ENCODE measurements at places on chromosomes 6 and 20.

GRCh38 chr20:55103188-55103587, 627.8 kb downstream of the DOK5 start:
- DNase-seq: no peak

- DNase-seq: no peak
These were observed 373.3 kb downstream of the CDKAL1 start for GRCh38 chr6:20907486-20908071.

- no peak for DNase-seq
These were observed 109.2 kb downstream of the FOXF2 start for GRCh38 chr6:1498491-1499113.

DNA sequence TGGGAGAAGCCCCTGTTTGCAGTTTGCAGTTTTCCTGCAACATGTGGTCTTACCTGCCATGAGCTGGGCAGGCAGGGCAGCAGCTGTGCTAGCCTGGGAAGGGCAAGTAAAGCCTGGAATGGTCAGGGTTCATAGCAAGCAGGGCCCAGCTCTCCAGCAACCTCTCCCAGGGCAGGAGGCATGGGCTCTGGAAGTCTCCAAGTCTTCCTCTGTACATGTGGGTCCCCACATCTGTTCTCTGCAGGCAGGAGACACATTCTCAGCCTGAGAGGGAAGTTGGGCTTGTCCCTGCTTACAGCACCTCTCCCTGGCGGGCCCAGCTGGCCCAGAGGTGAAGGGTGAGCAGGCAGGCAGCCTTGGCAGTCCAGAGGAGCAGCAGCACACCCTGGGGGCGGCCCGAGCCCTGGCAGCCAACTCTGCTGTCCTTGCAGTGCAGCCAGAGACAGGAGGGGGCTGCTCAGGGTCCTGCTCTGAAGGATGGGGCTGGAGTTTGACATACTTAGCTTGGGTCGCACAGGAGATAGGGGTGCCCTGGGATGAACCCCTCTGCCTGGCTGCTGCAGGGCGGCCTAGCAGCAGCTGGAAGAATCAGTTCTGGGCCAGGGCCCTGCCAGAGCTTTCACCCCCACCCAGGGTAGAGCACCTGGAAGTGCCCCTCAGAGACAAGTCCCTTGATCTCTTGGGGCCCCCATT, 176.0 kb downstream of the MRPL14 start:
- DNase-seq: no peak

DNA sequence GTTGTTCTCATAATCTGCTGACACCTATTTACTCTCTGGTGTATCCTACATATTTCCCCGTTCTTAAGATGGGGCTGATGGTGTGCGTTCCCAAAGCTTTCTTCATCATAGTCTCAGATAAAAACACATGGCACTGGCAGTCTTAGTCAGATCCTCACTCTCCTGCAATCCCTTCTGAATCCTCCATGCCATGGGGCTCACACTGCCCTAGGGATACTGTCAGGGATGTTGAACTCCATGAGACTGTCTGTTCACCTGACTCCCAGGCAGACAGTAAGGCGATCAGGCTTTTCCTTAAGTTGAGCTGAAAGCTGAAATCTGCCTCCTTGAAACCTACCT, 76.0 kb downstream of the SLX4IP start:
- DNase-seq: no peak

DNA sequence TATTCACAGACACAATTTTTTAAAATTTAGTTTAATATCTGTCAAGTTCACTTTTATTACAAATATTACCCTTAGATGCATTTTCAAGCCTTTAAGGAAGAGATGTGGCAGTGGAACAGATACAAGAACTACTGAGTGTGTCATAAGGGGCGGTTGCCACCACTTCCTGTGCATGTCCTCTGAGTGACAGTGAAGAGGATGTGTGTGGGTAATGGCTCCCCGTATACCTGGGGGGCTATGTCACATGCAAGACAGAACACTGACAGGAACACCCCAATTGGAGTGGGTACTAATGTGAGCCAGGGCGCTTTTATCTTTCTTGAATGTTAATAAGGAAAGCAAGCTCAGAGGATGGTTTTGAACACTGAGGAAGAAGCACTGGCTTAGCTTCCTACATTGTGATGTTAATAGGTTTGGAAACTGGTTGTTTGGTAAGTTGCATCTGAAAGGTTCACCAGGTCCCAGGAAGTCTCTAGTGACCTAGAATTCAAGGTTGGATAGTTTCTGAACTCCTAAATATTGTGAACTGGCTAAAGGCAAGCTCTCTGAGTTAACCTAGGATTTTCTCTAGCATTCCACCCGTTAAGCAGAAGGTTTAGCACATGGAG, 83.4 kb upstream of the ASF1A start:
- DNase-seq: no peak

GRCh38 chr20:22620342-22620741, 36.0 kb upstream of the FOXA2 start:
- no peak for DNase-seq

DNA sequence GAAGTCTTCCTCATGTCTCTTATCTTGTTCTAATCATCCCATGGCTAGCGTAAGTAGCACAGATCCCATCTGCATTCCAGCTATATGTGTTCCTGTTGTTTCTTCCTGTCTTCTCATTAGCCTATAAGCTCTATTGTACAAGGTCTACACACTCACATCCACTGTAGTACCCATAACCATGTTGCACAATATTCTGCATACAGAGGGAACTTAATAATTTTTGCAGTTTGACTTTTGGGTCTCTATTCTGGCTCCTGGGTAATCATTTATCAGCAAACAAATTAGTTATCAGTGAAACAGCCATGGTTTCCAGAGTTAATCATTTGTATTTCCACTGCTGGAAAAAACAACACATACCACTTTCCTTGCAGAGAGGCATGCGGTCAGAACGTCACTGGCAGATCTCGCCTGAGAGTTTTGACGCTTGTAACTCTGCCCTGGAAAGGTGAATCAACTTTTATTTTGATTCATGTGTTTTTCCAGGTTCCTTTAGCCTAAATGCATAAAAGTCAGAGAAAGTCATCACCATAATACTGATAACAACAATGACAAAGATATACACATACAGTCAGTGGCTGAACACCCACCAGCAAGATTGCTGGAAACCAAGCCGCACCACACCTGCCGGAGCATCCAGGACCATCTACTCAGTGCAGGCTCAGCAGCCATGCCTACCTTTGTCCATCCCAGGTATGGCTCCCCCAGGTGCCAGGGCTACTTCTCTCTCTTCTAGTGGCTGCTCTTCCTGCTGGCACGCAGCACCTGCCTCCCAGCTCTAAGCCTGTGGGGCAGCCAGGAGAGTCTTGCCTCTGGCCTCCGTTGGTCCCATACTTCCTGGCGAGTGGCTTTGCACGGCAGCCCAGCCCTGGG, 158.2 kb downstream of the QRSL1 start:
- DNase-seq: no peak

GRCh38 chr6:134744301-134744700, 205.6 kb downstream of the ALDH8A1 start:
- no peak for DNase-seq

GRCh38 chr6:127349980-127350379, 6.6 kb upstream of the ECHDC1 start:
- no peak for DNase-seq

- DNase-seq: no peak
These were observed 569.2 kb downstream of the TFAP2B start for GRCh38 chr6:51387907-51388306.

DNA sequence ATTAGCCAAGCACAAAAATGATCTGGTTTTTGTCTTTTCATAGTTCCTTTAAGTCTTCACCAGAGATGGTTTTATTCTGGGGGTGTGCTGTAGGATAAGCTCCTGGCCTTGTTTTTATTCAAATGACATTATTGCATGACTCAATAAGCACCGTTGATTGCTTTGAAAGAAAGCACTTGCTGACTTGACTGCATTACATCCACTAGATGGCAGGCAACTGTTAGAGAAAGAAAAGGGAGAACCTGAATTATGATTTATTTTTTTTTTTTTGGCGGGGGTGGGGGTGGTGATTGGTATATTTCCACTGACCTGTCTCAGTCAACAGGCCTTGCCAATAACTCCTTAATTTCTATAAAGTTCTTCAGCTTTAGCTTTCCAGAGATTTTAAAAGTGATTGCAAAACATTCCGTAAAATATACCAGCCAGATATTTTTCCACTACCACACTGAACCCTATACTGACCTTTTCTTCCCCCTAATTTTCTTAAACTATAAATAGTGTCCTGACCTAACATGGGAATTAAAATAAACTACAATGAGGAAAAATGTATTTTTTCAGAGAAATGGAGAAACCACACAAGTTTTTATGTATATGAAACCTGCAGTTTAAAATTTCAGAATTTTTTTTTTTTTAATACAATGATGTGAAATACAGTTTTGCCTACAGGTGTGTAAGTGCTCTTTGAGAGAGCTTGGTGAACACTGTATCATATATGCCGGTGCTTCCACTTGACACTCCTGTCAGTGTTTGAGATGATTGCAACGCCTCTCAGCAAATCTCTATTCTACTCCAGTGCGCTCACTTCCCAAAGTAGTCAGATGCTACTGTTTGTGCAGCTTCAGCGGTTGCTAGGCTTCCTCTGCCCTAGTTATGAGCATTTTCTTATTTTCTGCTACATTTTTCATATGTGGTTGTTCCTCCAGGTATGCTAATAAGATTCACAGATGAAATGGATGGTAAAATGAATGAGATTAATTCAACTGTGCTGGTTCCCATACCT, 274.3 kb downstream of the CD109 start:
- DNase-seq: peak; percentile 10

DNA sequence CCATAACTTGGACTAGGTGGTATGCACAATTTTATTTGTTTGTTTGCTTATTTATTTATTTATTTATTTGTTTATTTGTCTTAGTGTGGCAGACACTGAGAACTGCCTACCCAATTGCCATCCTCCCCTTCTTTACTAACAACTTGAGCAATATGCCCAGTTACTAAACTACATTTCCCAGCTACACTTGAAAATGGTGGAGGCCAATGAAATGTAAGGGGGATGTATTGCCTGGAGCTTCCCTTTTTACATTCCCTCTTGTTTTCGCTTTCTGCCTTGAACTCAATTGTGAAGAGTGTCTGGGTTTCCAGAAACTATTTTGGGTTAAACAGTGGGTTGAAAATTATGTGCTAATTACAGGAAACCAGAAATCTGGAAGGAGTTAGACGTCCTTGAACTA, 152.7 kb upstream of the FKBP1C start:
- no peak for DNase-seq

- no peak for DNase-seq
These were observed 119.9 kb upstream of the ZNF217 start for GRCh38 chr20:53713328-53714056.

DNA sequence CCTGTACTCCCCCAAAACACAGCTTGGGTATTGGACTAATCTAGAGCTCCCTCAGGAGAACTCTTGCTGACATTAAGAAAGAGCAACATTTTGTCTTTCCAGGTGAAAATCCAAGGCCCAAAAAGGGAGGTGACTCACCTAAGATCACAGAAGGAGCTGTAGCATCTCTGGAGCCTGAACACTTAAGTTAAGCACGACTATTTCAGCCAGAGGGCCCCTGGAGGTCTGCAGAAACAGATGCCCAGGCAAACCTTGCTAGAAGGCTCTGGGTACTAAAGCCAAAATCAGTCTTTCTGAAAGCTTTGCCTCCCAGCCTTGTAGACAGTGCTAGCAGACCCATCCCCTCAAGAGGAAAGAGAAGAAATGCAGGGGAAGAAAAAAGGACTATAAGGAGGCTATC, 8.8 kb downstream of the EDN1 start:
- DNase-seq: no peak

DNA sequence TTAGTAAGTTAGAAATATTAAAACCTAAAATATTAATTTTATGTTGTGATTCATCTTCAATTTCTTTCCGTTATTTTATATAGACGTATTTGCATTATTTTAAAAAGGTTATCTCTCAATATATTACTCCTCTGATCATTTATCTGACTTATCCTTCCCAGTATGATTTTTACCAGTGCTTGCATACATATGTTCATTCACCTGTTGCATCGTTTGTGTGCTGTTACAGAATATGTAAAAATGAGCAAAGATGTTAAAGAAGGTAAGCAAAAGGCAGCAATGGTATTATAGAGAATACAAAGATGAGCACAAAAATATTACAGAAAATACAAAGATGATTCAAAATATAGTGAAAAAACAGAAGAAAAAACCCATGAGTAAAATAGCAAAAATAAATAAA, 48.9 kb downstream of the SYCP2 start:
- DNase-seq: no peak

DNA sequence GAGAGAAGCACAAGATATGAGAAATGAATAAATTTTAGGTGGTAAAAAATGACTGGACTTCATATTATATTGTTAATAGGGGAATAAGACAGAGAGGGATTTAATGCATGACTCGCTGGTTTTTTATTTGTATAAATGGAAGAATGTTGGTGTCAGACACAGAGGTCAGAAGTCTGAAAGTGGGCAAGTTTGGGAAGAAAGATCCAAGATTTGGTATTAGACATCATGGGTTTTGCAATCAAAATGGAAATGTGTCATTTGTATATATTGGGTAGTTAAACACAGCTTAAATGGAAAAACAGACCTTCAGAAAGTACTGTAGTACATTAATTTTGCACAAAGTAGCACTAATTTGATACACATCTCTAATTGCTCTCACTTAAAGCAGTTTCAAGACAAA, 96.2 kb downstream of the EYA4 start:
- no peak for DNase-seq

- no peak for DNase-seq
These were observed 7.7 kb downstream of the CDC25B start for GRCh38 chr20:3803854-3804253.

DNA sequence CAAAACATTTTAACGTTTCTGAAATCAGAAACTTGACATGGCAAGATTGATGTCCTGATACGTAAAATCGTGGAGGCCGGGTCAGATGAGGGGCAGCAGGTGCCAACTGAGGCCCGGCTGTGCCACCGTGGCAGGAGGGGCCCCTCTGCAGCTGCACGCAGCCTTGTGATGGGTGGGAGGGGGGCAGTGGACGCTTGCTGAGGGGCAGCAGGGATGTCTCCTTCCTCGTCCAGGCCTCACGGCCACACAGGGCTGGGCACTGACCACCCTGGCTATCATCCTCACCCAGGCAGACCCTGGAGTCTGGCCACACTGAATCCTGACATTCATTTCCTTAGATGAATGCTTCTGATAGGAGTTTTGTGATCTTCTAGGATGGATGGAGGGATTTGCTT, 114.7 kb downstream of the ERMARD start:
- DNase-seq: no peak

DNA sequence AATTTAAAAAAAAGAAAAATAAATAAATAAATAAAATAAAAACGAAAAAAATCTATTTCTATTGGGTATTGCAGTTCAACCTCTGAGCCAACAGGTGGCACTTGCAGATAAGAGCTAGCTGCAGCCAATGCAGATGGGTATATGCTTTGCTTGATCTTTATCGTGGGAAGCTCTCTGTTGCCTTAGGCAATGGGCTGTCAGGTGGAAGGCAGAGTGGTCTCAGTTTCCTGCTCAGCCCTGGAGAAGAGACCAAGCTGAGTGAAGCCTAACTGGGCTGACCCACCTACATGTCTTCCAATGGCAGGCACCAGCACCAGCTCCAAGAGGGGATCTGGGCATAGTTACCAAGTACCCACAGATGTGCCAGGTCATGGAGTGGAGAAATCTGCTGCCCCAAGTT, 95.0 kb downstream of the AK9 start:
- no peak for DNase-seq

GRCh38 chr6:3328145-3328544, 69.4 kb downstream of the PSMG4 start:
- no peak for DNase-seq

Data from hypothalamus (tissue), 51 donors.